Stimulated activated CD8-positive, alpha-beta memory T cell treated with anti-CD3 and anti-CD28 coated beads, Interleukin-15, amount 100 ng/mL, for 1 hour (primary cell): ENCODE measurements at places on chromosomes 12 and 14.
A peak's percentile ranks its signal among the peaks of the same experiment; 100 is the strongest.

DNA sequence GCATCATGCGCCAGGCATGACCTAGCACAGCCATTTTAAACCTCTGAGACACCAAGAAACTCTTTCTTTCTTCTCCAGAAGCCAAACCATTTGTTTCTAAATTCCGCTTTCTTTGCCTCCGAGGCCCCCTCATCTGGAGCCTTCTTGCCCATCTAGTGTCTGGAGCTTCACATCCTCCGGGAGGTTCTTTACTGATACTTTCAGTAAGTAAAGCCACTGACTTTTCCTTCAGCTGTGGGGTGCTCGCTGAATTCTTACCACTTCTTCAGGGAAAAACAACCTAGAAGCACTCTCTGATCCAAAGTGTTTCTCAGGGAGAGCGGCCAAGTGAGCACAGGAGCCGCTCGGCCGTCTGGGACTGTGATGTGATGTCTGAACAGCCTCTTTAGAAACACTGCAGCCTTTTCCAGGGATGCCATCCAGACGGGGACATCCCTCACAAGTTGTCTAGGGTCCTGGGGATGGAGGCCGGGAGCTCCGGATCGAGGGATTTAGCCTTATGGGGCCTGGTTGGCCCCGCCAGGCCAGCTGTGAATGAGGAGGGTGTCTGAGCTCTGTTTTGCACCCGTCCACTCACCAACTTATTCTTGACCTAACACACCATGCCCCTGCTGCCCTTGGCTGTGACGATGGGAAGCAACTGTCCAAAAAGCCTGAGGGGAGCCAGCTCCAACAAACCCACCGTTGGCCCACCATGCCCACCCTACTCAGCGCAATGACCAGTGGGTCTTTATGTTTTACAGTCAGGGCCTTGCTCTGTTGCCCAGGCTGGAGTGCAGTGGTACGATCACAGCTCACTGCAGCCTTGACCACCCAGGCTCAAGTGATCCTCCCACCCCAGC, 160.6 kb downstream of the ZFP36L1 start:
- no peak for DNase-seq

GRCh38 chr12:78328524-78328923, 497.8 kb downstream of the NAV3 start:
- no peak for DNase-seq

GRCh38 chr12:81245907-81246570, 168.2 kb downstream of the ACSS3 start:
- no peak for DNase-seq

GRCh38 chr12:27292718-27293117, 39.9 kb upstream of the BMAL2 start:
- DNase-seq, result no peak

DNA sequence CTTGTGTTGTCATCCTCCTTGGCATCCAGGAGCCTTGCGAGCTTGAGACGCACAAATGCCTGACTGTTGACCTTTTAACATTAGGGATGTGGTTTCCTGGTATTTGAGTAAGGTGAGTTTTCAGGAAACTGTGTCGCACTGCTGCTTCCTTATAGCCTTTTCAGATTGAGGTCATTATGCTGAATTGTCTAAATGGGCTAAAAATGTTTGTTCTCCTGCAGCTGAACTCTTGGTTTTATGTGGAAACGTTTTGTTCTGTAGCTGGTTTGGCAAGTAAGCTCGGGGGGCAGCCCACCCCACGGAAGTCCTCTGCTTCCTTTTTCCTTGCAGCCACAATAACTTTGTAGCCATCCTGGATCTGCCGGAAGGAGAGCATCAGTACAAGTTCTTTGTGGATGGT, 5.7 kb downstream of the PRKAB1 start:
- DNase-seq, result no peak

DNA sequence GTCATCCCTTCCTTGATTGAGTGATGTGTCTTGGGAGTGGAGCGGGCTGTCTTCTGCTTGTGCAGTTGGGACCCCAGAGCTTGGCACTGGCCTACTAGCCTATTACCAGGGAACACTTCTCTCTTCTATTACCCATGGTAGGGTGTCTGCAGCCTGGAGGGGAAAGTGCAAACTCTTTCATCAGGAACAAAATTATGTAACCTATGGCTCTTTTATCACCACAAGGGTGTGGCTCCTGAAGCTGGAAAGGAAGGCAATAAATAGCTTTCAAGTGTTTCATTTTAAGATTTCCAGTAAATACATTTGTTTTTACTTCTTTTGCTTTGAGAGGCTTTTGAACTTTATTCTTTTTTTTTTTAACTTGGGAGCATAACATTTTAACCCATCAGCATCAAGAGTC, 349.7 kb upstream of the FAR2 start:
- DNase-seq, result no peak

DNA sequence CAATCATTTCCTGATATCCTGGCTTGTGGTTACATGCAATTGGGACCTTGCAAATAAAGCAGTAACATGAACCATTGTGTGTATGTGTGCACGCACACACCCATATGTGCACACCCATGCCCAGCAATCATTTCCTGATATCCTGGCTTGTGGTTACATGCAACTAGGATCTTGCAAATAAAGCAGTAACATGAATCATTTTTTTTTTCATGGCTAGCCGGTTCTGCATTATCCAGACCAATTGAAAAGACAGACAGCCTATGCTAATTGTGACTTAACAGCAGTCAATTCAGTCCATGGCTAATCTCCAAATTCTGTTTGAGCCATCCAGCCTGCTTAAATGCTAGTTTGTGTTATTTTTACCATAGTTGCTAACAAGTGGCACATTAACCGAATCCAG, 134.3 kb downstream of the TTC7B start:
- DNase-seq, result no peak

DNA sequence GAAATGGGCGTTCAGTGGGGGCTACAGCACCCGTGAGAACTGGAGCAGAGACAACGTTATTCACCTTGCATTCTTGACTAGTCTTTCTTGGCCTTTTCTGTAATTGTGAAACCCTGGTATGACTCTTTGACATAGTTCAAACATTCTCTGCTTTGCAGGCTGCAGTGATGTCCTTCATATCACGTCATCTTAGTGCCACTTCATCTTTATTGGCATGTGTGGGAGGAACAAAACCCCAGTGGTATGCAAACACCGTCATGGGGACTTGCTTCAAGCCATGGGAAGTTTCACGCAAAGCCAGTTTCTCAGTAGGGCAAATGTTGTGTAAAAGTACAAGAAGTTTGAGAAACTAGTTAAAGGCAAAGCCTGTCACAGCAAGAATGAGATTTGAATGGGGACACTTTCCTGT, 20.2 kb upstream of the DUSP16 start:
- no peak for DNase-seq

- no peak for DNase-seq
These were observed 47.1 kb upstream of the MTERF2 start for GRCh38 chr12:107033758-107034739.

- DNase-seq, result no peak
These were observed 10.3 kb upstream of the INF2 start for GRCh38 chr14:104678901-104679705.

DNA sequence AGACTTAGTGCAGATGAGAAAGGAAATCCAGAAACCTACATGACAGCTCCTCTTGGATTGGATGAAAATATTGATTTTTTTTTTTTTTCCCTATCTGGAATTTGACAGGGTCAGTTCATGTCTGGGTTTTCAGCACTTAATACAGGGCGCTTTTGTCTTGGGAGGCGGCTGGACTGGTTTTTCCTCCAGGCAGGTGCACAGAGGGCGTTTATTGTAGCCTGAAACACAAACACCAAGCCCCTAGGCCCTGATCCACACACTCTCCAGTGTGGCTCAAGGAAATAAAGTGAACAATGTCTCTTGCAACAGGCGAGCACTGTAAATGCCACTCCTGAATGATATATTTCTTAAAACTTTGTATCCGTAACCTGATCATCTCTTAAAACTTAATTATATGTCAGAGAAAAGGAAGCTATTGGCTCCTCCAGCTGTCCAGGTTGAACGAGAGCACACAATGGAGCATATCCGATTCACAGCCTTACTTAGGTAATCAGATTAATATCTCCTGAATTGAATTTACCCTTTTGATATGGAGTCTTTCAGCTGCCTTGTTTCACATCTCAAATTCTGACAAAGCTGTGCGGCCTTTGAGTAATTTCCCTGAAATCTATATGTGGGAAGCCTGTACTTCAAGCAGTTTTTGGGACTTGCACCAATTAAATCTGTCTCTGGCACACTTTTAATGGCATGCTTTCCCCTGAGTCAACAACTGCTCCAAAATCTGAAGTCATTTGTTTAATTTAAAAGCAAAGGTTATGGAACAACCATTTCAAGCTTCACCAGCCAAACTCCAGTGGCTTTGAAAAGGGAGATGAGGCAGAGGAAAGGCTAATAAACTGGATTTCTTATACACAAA, 485.7 kb downstream of the ZFP36L1 start:
- no peak for DNase-seq

DNA sequence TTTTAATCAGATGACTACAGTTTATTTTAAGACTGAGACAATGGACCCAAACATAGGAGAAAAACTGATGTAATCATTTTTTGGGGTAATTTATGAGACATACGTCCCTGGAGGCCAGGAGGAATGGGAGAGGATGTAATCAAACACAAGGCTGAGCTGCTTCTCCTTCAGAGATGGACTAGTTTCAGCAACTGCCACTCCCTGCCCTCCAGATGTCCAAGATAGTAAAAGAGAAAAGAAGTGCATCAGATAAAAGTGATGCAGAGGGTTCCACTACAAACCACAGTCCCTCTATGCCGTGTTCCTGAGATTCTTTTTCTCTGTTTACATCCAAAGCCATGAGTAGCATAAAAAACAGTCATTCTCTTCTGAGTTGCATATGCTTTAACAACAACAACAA, 101.1 kb downstream of the DACT1 start:
- no peak for DNase-seq

DNA sequence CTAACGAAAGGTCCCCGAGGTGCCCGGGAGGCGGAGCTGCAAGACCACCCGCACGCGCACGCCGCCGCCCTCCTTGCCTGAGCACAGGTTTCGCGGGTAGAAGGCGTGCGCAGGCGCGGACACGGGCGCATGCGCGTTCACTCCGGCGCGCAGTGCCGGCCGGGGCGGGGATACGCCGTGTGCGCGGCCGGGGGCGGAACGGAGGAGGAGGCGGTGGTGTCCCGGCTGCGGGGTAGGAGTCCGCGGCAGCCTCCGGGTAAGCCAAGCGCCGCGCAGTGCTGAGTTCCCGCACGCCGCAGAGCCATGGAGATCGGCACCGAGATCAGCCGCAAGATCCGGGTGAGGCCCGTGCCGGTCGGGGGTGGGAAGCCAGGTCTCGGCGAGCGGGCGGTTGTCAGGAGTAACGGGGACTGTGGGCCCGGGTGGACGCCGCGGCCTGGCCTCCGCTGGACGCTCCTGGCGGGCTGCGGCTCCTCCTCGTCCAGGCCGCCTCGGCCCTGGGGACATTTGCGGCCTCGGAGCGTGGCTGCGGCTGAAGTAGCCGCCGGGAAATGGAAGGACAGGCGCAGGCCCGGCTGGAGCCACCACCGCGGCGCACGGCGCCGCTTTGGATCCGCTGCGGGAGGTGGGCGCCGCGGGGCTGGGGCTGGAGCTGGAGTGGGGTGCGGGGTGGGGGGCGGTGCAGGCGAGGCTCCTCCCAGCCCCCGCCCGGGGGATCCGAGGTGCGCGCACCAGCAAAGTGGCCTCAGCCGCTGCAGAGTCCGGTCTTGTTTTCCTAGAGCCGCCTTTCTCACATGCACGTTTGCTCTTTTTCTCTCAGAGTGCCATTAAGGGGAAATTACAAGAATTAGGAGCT, at the start of gene ZC3H14:
ZC3H14 (plus strand) TSS at position 207 of the 856 bp plus-strand sequence; CDS start at position 304, 97 bp downstream.
- DNase-seq, result peak; percentile 67

GRCh38 chr14:20476776-20477175, 7.6 kb downstream of the PNP start:
- DNase-seq, result no peak

- DNase-seq, result no peak
These were observed 169.2 kb upstream of the HMGA2 start for GRCh38 chr12:65655074-65655493.

DNA sequence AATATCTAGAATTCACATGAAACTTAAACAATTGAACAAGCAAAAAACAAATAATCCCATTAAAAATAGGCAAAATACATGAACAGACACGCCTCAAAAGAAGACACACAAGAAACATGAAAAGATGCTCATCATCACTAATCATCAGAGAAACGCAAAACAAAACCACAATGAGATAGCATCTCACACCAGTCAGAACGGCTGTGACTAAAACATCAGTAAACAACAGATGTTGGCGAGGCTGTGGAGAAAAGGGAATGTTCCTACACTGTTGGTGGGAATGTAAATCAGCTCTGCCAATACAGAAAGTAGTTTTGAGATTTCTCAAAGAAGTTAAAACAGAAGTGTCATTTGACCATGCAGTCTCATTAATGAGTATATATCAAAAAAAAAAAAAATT, 121.3 kb downstream of the PTPRO start:
- DNase-seq, result no peak

- DNase-seq, result no peak
These were observed 17.4 kb upstream of the LEMD3 start for GRCh38 chr12:65152012-65152411.

GRCh38 chr12:57157588-57158173, 10.3 kb upstream of the LRP1-AS start:
- no peak for DNase-seq

- DNase-seq, result no peak
These were observed 994.1 kb upstream of the TMEM132C start for GRCh38 chr12:127272864-127273263.

GRCh38 chr12:50545213-50545612, 40.4 kb downstream of the DIP2B start:
- no peak for DNase-seq

GRCh38 chr12:45587877-45588533, 141.5 kb upstream of the ARID2 start:
- no peak for DNase-seq

GRCh38 chr12:96210376-96211055, 16.3 kb downstream of the ELK3 start:
- DNase-seq, result no peak

DNA sequence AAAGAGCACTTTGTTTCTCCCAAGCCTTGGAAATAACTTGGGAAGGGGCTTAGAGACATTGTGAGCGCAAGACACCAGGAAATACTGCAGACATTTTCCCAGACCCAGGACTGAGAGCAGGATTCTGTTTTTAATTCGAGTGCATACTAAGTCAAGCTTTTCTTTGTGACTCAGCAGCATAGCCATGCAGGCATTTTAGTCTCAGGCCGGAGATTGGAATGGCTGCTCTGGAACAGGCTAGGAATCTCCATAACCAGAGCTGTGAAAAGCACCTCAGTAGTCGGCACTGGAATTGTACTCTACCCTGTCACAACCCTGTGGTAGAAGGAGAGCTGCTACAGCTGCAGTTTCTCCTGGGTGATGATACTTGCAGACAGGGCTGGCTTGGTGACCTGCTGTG, 28.9 kb upstream of the GARIN6 start:
- DNase-seq, result no peak

DNA sequence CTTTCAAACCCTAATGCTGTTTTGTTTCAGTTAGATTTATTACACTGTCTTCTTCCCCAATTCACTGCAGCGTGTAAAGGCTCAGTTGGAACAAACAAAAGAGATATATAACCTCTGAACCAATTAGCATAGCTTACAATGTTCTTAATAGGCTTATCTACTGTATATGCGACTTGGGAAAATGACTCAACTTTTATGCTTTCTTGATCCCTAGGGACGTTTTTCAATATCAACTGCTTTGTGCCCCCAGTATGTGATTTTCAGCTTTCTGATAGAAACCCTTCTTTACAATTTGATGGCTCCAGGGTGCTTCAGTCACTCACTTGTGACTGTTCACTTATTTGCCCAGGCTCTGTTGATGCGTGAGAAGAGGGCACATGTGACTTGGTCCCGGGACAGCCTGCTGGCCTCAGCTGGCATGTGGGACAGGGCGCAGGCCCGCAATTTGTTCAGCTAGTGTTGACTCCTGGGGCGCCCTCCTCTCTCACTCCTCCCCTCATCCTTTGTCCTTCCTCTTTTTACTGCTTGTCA, 107.1 kb downstream of the TMTC2 start:
- DNase-seq, result no peak

GRCh38 chr14:79516009-79516408, 695.3 kb downstream of the DIO2 start:
- no peak for DNase-seq
